ENCODE measurements at places on chromosomes 12 and 14.

DNA sequence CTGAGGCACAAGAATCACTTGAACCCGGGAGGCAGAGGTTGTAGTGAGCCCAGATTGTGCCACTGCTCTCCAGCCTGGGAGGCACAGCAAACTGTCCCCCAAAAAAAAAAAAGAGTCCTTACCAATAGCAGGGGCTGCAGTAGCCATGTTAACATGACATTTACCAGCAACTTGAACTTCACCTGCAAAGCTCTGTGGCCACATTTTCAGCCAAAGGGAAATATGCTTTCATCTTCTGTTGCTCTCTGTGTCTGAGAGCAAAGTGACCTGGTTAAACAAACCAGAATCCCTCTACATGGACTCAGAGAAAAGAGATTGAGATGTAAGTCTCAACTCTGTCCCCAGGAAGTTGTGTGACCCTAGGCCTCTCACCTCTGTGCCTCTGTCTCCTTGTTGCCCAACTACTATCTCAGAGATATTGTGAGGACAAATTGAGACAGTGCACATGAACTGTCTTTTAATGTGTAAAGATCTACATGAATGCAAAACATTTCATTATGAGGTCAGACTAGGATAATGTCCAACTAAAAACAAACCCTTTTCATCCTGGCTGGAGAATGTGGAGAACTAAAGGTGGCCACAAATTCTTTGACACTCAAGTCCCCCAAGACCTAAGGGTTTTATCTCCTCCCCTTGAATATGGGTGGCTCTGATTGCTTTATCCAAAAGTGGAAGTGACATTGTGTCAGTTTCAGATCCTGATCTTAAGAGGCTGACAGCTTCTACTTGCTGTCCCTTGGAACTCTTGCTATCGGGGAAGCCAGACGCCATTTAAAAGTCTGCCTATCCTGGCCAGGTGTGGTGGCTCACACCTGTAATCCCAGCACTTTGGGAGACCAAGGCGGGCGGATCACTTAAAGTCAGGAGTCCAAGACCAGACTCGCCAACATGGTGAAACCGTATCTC, 24.7 kb upstream of the P2RX4 start:
- no peak for DNase-seq

- no peak for DNase-seq
Measured at GRCh38 chr12:113040722-113041171, 15.8 kb upstream of the DTX1 start.

GRCh38 chr14:53473480-53473879, 320.4 kb upstream of the DDHD1 start:
- DNase-seq, result no peak

DNA sequence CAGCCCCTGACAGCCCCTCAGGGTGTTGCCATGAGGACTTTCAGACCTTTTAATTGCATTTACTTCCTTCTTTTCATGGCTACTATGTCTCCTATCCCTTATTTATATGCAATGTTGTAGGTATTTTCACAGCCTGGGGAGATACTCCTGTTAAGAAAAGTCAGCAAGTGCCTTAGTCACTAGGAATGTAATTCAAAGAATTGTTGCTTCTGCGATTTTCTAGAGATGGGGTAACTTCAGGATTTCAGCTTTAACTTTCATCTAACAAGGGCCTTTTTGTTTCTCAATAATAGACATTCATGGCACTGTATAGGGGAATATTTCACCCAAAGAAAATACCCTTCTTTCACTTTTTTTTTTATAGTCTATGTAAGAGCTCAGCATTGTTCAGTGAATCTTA, 533.3 kb upstream of the MIS18BP1 start:
- no peak for DNase-seq

- DNase-seq, result no peak
Measured at GRCh38 chr12:94187361-94187760, 39.0 kb downstream of the PLXNC1 start.

GRCh38 chr12:72214163-72214562, 58.0 kb upstream of the TRHDE start:
- DNase-seq, result no peak

DNA sequence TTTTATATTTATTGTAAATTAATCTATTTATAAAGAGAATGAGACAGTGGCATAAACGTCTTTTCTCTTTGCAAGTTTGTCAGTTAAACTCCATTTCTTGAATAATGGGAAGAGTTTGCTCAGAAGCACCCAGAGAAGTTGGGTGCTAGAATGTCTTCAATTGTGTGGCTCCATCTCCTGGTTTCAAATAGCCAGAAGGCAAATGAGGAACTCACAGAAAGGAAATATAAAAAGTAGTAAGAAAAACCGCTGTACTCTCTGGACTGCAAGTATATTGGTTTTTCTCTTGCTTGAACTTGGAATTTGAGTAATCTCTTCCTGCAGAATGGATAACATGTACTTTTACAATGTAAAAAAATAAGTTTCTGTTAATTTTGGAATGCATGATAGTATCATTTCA, 217.5 kb downstream of the DPY19L2 start:
- no peak for DNase-seq

- no peak for DNase-seq
Measured at GRCh38 chr12:7154042-7154441, 23.9 kb downstream of the CLSTN3 start.

- no peak for DNase-seq
Measured at GRCh38 chr14:100441271-100441947, 118.3 kb downstream of the SLC25A47 start.

GRCh38 chr14:102544747-102545460, 35.3 kb upstream of the ANKRD9 start:
- DNase-seq, result no peak

- DNase-seq, result peak; percentile 9
Measured at GRCh38 chr12:69534389-69534822, 50.9 kb upstream of the CCT2 start.

DNA sequence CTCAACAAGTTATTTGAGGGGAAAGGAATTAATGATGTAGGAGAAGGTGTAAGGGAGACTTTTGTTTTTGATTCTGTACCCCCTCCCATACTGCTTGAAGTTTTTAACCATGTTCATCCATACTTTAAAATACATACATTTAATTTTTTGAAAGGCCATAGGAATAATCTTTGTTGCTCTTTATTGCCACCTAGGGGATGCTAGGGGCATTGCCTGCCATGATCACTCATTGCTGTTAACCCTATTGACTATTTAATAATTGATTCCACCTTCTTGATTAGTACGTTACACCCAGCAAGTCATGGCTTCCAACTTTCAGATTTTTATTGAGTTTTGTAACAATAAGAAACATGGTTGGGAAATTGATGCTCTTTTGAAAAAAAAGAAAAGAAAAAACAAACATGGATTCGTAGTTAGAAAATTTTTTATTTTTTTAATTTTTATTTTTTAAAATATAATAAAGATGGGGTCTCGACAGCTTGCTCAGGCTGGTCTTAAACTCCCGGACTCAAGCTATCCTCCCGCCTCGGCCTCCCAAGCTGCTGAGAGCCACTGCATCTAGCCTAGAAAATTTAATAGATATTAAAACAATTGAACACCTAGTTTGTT, 8.5 kb upstream of the PRKAB1 start:
- DNase-seq, result no peak

DNA sequence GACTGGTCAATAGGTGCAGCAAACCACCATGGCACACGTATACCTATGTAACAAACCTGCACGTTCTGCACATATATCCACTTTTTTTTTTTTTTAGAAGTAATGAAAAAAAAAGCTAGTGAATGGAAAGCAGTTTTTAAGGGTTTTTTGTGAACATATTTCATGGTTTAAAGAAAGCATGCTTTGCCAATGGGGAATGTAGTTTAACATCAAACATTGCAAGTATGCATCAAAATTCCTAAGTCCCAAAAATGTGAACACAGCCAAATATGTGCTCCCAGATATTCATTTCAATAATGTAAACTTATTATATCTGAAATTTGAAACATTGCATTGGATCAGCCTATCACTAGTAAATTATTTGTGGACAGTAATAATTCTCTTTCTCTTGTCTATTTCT, 710.4 kb upstream of the FLRT2 start:
- DNase-seq, result no peak

DNA sequence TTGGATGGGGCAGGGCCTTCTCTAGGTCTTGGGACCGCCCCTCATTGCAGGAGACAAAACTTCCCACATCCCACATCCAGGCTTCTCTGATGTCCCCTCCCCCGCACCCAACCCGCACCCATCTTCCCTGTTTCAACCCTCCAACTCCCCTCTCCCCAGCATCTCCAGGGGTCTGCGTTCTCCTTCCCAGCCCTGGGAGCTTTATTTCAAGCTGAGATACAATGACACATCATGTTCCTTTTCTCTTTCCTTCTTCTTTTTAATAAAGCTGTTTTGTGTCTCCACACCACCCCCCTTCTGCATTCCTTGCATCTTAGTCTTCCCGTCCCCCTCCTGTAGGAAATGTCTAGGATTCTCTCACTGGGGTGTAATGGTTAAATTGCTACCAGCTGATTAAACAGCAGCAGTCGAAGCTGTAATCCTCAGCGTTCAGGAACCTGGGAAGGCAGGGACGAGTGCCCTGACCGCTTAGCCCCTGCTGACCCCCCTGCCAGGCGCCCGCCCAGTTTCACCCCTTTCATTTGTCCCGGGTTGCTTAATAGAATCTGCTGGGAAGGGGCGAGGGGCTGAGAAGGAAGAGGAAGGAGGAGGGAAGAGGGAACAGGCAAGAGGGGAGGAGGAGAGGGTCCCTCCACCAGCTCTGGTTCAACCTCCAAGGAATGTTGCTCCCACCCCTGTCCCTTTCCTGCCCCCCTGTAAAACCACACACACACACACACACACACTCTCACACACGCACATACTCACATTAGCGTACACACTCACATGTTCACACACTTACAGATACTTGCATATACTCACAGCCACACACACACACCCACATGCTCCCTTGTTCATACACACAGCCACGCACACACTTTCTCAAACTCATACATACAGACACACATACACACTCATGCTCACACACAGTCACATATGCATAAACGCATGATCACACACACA, 104.5 kb upstream of the MED13L start:
- DNase-seq, result no peak

DNA sequence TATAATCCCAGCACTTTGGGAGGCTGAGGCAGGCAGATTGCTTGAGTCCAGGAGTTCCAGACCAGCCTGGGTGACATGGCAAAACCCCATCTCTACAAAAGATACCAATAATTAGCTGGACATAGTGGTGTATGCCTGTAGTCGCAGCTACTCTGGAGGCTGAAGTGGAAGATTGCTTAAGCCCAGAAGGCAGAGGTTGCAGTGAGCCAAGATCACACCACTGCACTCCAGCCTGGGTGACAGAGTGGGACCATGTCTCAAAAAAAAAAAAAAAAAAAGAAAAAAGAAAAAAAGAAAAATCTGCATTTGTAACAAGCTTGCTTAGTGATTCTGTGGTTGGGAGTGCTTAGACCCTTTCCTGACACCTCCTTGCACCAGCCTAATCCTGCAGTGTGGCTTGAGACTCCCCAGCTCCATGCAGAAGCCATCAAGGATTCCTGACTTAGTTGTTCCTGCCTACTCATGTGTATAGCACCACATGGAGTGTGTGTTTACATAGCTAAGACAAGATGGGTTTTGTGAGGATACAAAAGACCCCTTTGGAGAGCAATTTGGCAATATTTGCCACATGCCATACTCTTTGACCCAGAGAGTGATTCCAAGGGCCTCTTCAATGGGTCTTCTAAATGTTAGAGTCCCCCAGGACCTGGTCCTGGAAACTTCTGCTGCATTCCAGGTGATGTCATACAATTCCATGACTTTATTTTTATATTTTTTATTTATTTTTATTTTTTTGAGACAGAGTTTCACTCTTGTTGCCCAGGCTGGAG, 5.1 kb upstream of the TMED10 start:
- no peak for DNase-seq

DNA sequence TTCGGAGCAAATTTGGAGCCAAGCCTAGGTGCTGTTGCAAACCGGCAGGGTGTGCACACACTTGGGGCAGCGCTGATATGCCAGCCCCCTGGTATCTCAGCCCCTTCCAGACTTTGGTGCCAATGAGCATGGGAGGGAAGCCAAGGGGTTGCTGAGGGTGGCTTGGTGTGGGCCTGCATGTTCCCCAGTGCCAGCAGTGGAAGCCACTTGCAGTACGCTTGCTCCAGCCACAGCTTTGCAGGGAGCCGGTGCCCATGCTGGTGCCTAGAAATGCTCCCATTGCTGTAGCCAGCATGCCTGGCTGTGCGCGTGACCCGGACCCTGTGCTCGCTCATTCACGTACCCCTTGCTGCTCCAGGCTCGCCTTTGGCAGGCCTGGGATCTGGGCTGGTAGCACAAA, 67.1 kb upstream of the DNM1L start:
- DNase-seq, result no peak

DNA sequence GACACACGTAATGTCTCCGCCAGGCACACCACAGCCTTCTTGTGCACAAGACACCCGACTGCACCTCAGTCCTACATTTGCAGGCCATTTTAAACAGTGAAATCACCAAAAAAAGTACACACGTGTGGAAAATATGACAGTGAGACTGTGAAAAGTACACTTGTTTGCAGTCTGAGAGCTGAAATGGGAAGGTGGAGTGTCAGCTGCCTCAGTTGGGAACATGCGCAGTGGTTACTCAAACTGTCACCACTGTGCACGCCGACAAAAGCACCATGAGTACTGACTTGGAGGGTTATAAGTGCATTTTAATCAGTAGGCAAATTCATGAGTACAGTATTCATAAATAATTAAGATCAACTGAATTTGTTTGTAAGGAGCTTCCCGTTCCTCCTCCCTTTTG, 15.8 kb downstream of the VPS33A start:
- DNase-seq, result no peak

GRCh38 chr12:52423661-52424500, 10.3 kb downstream of the KRT75 start:
- no peak for DNase-seq

GRCh38 chr12:104410326-104410725, 46.4 kb upstream of the CHST11 start:
- DNase-seq, result no peak

- DNase-seq, result no peak
Measured at GRCh38 chr12:7161327-7161726, 28.2 kb upstream of the PEX5 start.

DNA sequence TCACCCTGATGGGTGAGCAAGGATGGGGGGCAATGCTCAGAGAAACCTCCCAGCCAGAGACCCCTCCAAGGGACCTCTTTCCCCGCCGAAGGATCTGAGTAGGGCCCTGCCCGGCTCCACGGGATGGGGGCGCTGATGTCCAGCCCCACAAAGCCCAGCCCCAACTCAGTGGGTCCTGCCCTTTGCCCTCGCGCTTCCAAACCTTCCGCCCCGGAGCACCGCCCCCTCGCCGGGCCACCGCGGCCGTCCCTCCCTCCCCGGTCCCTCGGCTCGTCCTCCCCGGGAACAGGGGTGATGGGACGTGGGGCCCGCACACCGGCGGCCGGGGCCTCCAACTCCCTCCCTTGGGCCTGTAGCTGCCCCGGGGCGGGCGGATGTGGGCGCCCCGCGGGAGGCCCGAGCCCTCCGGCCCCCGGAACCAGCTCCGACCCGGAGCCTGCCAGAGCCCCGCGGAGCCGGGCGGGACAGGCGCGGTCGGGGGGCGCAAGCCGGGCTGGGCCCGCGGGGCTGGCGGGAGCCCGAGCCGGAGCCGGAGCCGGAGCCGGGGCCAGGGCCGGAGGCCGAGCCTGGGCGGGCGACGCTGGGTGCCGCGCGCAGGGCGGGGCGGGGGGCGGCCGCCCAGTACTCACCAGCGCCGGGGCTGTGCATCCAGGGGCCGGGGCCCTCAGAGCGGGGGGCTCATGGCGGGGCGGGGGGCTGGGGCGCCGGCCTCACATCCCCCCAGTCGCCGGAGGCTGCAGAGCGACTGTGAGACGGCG, 386 bp downstream of the HDAC7 start:
- peak; percentile 54 for DNase-seq

GRCh38 chr12:46585854-46586621, 213.5 kb upstream of the SLC38A2 start:
- no peak for DNase-seq

Data from activated T-cell treated with anti-CD3 and anti-CD28 coated beads for 48 hours (primary cell).